Kidney (tissue), 22 donors: ENCODE measurements at places on chromosomes 16 and 17.
A peak's percentile ranks its signal among the peaks of the same experiment; 100 is the strongest.

DNA sequence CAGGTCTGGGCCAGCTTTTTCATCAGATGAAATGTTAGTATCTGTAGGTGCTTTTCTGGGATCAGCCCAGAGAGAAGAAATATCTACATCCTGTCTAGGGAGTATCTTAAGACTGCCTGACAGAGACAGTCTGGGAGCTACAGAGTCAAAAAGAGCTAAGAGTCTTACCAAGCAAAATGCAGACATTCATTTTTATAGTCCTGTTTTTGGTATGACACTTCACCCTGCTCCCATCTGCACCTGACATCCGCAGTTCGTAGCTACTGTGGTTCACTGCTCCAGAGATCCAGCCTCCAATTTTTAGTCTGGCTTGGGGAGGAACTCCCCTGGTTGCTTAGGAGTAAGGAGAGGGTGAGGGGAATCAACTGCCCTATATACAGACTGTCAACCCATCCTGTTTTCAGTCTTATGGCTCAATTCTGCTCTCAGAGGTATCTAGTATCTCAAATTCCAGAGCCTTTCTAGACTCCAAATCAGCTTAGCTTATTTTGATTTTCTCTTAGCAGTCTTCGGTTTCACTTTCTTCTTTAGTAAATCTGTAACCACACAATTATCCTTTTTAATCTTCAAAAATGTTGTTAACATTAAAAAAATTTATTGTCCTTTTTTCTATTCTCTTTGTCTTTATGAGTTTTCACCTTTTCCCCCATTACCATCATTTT is 97.8 kb downstream of the TMEM100 start:
- no peak for DNase-seq

DNA sequence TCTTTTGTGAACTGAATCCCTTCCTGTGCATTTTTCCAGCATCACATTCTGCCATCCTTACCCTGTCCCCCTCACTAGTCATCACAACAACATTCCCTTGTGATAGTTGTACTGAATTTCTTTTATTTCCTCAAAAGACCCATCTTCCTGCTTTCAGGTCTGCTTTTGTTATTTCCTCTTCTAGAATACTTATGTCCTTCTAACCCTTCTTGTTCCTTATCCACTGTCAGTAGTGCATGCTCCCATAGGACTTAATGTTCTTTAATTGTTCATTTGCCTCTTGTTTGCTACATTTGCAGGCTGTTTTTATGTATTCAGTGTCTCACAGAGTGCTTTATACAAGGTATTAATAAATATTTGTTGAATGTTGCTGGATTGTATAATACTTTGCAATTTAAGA is 73.0 kb downstream of the BCAS3 start:
- DNase-seq: no peak

GRCh38 chr16:25033852-25034251 is 18.7 kb upstream of the ARHGAP17 start:
- DNase-seq: no peak

- no peak for DNase-seq
Observed at GRCh38 chr17:40452921-40453378, 9.7 kb downstream of the IGFBP4 start.

GRCh38 chr16:15961060-15961511 is 11.7 kb downstream of the ABCC1 start:
- no peak for DNase-seq

GRCh38 chr17:62057696-62058095 is 7.4 kb downstream of the MED13 start:
- no peak for DNase-seq

- DNase-seq: peak; percentile 58
Observed at GRCh38 chr17:56656701-56657327, 63.3 kb downstream of the NOG start.

DNA sequence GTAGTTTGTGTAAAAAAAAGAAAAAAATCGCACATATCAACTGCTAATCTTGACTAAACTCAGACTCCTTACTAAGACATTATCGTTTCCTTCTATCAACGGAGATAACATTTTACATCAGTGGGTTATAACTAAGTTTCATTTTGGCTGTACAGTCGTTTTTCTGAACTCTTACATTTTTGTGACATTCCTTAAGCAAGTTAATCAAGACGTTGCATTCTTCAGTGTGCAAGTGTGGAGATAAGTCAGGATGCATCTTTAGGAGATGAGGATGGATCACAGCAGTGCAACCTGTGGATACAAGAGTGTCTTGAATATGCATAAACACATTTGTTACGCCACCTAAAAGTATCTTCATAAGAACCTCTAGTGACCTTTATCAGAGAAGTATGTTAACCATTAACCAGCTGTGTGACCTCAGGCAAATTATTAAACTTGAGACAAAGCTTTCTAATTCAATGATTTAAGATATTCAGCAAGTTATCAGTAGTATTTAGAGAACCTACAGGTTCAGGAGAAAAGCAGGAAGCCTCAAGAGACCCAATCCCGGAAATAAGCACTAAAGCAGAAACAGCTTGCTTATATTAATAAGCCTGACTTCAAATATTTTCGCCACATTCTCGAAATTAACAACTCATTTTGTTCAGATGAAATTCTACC is 9.4 kb downstream of the CMC2 start:
- no peak for DNase-seq

- DNase-seq: no peak
Observed at GRCh38 chr16:4876646-4877379, 29.5 kb downstream of the UBN1 start.

DNA sequence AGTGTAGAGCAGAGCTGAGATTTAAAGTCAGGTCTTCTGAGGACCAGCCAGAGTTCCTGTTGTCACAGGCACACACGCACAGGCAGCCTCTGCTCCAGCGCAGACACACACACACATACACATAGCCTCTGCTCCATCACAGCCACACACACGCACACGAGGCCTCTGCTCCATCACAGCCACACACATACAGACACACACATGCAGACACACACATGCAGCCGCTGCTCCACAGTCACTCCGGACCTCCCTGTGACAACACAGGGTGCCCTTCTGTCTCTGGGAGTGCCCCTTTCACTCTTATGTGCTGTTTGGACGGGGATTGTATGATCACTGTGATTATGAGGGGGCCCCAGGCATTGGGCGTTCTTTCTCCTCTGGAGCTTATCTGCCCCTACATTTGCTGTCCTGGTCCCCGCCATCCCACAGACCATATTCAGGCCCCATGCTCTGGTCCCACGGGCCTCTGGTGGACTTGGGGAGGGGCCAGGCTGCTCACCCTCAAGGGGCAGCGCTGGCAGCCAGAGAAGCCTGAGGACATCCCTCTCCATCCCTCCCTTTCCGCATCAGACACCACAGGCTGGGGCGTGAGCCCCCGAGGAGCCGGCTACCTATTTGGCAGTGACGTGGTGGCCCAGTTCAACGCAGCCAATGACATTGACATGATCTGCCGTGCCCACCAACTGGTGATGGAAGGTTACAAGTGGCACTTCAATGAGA is 7.5 kb downstream of the TBX6 start:
- no peak for DNase-seq

DNA sequence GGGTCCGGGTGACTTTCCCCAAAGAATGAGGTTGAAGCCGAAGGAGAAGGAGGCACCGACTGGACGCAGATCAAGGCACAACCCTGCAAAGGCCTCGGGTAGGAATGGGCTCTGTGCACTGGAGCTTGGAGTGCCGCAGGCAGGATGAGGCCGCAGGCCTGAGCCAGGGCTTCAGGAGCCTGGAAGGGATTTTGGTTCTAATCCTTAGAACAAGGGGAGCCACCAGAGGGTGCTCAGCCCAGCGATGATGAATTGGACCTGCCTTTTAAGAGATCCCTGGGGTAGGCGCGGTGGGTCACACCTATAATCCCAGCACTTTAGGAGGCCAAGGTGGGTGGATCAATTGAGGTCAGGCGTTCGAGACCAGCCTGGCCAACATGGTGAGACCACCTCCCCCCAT is 8.1 kb downstream of the CIBAR2 start:
- DNase-seq: no peak

GRCh38 chr17:19426631-19427030 is 15.6 kb downstream of the RNF112 start:
- no peak for DNase-seq

DNA sequence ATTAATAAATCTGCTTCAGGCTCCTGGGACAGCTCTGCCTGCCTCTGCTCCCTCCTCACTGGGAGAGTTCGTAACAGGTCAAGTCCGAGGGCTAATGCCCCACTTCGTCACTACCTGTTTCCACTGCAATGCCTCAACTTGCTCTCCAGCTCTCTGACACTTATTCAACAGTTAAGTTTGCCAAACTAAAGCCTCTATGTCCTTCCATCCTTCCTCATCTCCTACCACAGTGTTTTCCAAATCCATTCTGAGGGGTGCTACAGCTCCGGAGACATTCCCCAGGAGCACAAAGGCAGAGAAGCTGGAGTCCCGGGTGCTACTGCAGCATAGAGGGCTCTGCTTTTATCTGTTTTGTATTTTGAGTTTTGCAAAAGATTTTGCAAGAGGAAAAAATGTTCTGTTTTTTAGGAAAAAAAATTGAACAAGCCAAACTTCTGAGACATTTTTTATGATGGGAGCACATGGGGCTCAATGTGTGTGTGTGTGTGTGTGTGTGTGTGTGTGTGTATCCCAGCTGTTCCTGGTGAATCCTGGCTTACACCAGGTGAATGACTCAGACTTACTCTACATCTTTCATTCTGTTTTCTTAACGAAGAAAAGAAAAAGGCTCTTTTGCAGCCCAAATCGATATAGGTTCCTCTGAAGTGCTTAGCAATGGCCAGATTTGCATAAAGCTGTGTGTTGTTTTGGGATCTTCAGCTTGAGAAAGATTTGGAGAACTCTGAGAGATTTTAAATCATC is 46.1 kb upstream of the MYOCD start:
- no peak for DNase-seq

DNA sequence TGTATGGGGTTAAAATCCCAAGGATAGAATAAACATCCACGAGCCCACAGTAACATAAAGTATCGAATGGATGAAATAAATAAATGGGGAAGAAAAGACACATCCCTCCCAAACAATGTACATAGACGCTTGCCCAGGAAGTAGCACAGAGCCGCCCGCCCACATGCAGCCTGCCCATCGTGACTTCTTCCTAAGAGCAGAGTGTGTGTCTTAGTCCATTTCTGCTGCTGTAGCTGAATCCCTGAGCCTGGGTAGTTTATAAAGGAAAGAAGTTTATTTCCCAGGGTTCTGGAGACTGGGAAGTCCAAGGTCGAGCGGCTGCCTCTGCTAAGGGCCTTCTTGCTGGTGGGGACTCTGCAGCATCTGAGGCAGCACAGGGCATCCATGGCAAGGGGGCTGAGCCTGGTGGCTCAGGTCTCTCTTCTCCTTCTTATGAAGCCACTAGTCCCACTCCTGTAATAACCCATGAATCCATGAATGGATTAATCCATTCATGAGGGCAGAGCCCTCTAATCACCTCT is 39.4 kb upstream of the ZNF469 start:
- DNase-seq: no peak

DNA sequence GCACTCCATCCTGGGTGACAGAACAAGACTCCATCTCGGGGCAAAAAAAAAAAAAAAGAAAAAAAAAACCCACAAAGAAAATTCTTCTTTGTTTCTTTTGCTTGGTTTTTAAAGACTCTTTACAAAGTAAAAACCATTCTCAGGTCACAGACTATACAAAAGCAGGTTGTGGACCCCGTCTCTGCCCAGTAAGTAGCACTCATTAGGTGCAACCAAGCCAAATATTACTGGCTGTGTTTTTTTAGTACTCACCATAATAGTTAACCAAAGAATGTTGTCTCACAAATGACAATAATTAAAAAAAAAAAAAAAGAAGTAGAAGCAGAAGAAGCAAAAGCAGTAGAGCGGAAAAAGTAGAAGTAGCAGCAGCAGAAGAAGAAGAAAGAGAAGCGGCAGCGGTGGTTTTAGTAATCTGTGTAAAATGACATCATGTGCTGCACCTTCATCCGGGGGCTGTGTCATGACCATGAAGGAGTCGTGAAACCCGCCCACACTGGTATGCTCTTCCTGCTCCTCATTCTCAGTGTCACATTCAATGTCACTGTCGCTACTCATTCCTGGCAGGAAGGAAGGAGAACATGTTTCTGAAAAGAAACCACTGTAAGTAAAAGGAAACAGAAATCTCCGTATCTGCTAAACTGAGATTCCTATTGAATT is 105.4 kb downstream of the TRIM37 start:
- DNase-seq: peak; percentile 41
